Neural progenitor cell (in vitro differentiated cells): ENCODE measurements at places on chromosomes 7 and 10. TPM values are rescaled to one million over a fixed set of nuclear protein-coding genes. Genes with fewer than 3 reads are reported as not detected.

IQCE gene
- total RNA-seq: 4.6 and 10.1 TPM in 2 replicates

SPDYE16 gene
- total RNA-seq: 0.28 TPM in 1 of 2 replicates, not detected in the other

OR13A1 gene
- total RNA-seq: 0.93 and 1.5 TPM in 2 replicates

SLC26A5 gene
- total RNA-seq: not detected in 2 replicates

GIMAP2 gene
- total RNA-seq: not detected in 2 replicates

TRPV6 gene
- total RNA-seq: not detected in 2 replicates

COL17A1 gene
- total RNA-seq: 1.5 and 2.3 TPM in 2 replicates

CD36 gene
- total RNA-seq: 0.34 and 1.6 TPM in 2 replicates

AASS gene
- total RNA-seq: 185 and 264 TPM in 2 replicates

PNLIP gene
- total RNA-seq: not detected in 2 replicates

TACC2 gene
- total RNA-seq: 10.7 and 20.6 TPM in 2 replicates

TMEM229A gene
- total RNA-seq: 0.06 TPM in 1 of 2 replicates, not detected in the other

ABCB1 gene
- total RNA-seq: not detected in 2 replicates

C7orf57 gene
- not detected in 2 replicates for total RNA-seq

CHCHD3 gene
- total RNA-seq: 95.4 and 142 TPM in 2 replicates

TRAPPC14 gene
- 4.3 and 13.3 TPM in 2 replicates for total RNA-seq

ANKRD61 gene
- total RNA-seq: 0.46 TPM in 1 of 2 replicates, not detected in the other

SPRN gene
- total RNA-seq: 0.06 and 0.12 TPM in 2 replicates

ZPBP gene
- total RNA-seq: not detected in 2 replicates

GJC3 gene
- total RNA-seq: 0.34 TPM in 1 of 2 replicates, not detected in the other

ENTPD1 gene
- 0.46 and 1.6 TPM in 2 replicates for total RNA-seq

KLF14 gene
- total RNA-seq: not detected in 2 replicates

XRCC2 gene
- 30.0 and 51.6 TPM in 2 replicates for total RNA-seq

NPC1L1 gene
- 0.09 TPM in 1 of 2 replicates, not detected in the other for total RNA-seq

NPFFR1 gene
- total RNA-seq: 0.06 TPM in 1 of 2 replicates, not detected in the other

C10orf105 gene
- 0.39 and 1.5 TPM in 2 replicates for total RNA-seq

SPDYE2 gene
- total RNA-seq: not detected in 2 replicates

FOXI2 gene
- total RNA-seq: not detected in 2 replicates

ZNF33B gene
- 34.5 and 55.8 TPM in 2 replicates for total RNA-seq

GRM3 gene
- total RNA-seq: 13.6 and 22.2 TPM in 2 replicates

ENKUR gene
- 0.15 TPM in 1 of 2 replicates, not detected in the other for total RNA-seq

CDC14C gene
- total RNA-seq: 0.15 and 0.54 TPM in 2 replicates

ADCY1 gene
- total RNA-seq: 7.4 and 8.5 TPM in 2 replicates

NCF1 gene
- not detected in 2 replicates for total RNA-seq

JCAD gene
- 1.3 and 1.9 TPM in 2 replicates for total RNA-seq

GJD4 gene
- total RNA-seq: not detected in 2 replicates

ERVW-1 gene
- total RNA-seq: not detected in 2 replicates

CPA1 gene
- not detected in 2 replicates for total RNA-seq

AGBL3 gene
- 0.58 and 2.1 TPM in 2 replicates for total RNA-seq

NODAL gene
- not detected in 2 replicates for total RNA-seq

SCD gene
- total RNA-seq: 448 and 468 TPM in 2 replicates

UNCX gene
- total RNA-seq: not detected in 2 replicates

TFAM gene
- total RNA-seq: 44.9 and 61.2 TPM in 2 replicates

ANKRD22 gene
- not detected in 2 replicates for total RNA-seq

HIF1AN gene
- 24.2 and 26.4 TPM in 2 replicates for total RNA-seq

TRIM50 gene
- not detected in 2 replicates for total RNA-seq

PIK3AP1 gene
- total RNA-seq: 1.7 and 3.8 TPM in 2 replicates

VIPR2 gene
- total RNA-seq: 0.92 and 3.1 TPM in 2 replicates

GCK gene
- 0.15 TPM in 1 of 2 replicates, not detected in the other for total RNA-seq
